ENCODE measurements at places on chromosomes 16 and 17. TPM values are rescaled to one million over a fixed set of nuclear protein-coding genes. Genes with fewer than 3 reads are reported as not detected.

ANKRD40 gene
- total RNA-seq, result 13.6 TPM

MARVELD3 gene
- 0.87 TPM for total RNA-seq

ST6GALNAC2 gene
- 0.27 TPM for total RNA-seq

KRT28 gene
- total RNA-seq, result not detected

C16orf96 gene
- 0.62 TPM for total RNA-seq

ACSM3 gene
- total RNA-seq, result 1.2 TPM

SCNN1G gene
- total RNA-seq, result not detected

TMC6 gene
- 5.2 TPM for total RNA-seq

SEPTIN12 gene
- 1.3 TPM for total RNA-seq

GOSR1 gene
- 42.4 TPM for total RNA-seq

PHF23 gene
- total RNA-seq, result 40.9 TPM

SPNS2 gene
- 9.1 TPM for total RNA-seq

PPY gene
- total RNA-seq, result not detected

CRYBA1 gene
- total RNA-seq, result not detected

HOXB8 gene
- total RNA-seq, result 77.9 TPM

NLGN2 gene
- total RNA-seq, result 18.7 TPM

MTHFSD gene
- total RNA-seq, result 16.1 TPM

MT4 gene
- total RNA-seq, result not detected

CASKIN1 gene
- 12.2 TPM for total RNA-seq

MFSD6L gene
- not detected for total RNA-seq

HBA1 gene
- total RNA-seq, result not detected

NOG gene
- 12.2 TPM for total RNA-seq

DNASE1L2 gene
- total RNA-seq, result 1.1 TPM

COASY gene
- 30.3 TPM for total RNA-seq

PLA2G10 gene
- total RNA-seq, result not detected

ZG16 gene
- total RNA-seq, result not detected

C1QBP gene
- total RNA-seq, result 98.1 TPM

SCRN2 gene
- 35.6 TPM for total RNA-seq

EFNB3 gene
- 1.2 TPM for total RNA-seq

KRTAP1-1 gene
- not detected for total RNA-seq

SYNRG gene
- 26.7 TPM for total RNA-seq

PMFBP1 gene
- 1.7 TPM for total RNA-seq

ERN2 gene
- not detected for total RNA-seq

ZSCAN10 gene
- 0.71 TPM for total RNA-seq

LPO gene
- 0.23 TPM for total RNA-seq

NTN1 gene
- total RNA-seq, result 12.7 TPM

CALB2 gene
- 0.73 TPM for total RNA-seq

SLC38A8 gene
- total RNA-seq, result not detected

PPP1R27 gene
- total RNA-seq, result 0.82 TPM

UNC45B gene
- total RNA-seq, result 0.19 TPM

CLTC gene
- 189 TPM for total RNA-seq

SRR gene
- total RNA-seq, result 6.7 TPM

CCNF gene
- total RNA-seq, result 5.6 TPM

DCUN1D3 gene
- total RNA-seq, result 15.1 TPM

TM4SF5 gene
- not detected for total RNA-seq

GPR142 gene
- total RNA-seq, result not detected

SOCS7 gene
- 20.2 TPM for total RNA-seq

KRT27 gene
- total RNA-seq, result 0.13 TPM

MMP2 gene
- 11.8 TPM for total RNA-seq

STUB1 gene
- 96.7 TPM for total RNA-seq

HSD3B7 gene
- 2.1 TPM for total RNA-seq

NT5M gene
- 3.3 TPM for total RNA-seq

GALR2 gene
- 0.36 TPM for total RNA-seq

TMIGD1 gene
- total RNA-seq, result not detected

SLC35G6 gene
- total RNA-seq, result 2.7 TPM

CNTNAP4 gene
- 1.0 TPM for total RNA-seq
